GM23248 (cell line): ENCODE measurements at places on chromosomes 6 and 20. TPM values are rescaled to one million over a fixed set of nuclear protein-coding genes. Genes with fewer than 3 reads are reported as not detected.

DNA sequence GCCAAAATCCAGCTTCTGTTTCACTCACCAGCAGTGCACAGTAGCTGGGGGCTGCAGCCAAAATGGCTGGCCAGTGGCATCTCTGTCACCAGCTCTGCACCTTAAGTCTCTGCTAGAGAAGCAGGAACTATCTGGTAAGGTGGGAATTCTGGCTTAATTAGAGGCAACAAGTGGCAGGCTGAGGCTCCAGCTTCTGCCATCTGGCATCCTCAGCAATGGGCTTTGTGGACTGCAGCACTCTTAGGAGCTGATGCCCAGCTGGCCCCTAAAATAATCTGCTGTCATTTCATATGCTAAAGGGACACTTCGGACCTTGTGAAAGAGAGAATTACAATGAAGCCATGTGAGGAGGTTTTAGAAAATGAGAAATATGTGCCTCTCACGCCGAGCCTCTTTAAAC, 4.6 kb upstream of the CLDN20 start:
- DNase-seq: no peak

DNA sequence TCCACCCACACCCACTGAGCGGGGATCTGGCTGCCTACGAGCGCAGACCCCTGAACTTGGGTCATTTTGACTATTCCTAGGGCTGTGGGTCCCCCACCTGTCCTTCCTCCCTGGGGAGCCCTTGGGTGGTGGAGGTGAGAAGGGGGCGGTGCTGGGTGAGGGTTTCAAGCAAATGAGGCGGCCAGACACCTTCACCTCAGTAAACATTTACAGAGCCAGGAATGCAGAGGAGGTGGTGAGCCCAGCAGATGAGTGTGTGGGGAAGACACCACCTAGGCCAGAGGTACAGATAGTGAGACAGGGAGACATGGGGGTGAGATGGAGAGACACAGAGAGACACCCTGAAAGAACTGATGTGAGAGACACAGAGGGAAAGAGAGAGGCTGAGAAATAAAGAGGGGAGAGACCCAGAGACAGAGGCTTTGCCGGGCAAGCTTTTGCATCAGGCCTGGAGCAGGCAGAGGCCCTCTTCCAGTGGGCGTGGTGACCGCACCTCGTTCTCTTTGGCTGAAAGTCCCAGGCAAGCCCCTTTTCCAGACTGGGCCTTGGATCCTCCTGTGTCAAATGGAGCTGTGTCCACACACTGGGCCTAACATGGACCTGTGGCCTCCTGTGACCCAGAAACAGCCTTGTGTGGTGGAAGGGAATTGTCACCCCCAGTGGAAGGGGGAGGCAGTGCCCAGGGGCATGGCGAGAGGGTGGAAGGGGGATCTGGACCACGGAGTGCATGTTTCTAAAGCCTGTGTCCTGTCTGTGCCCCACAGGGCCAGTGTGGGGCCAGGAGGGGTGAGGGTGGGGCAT, 29.7 kb downstream of the CEBPB start:
- DNase-seq: no peak

DNA sequence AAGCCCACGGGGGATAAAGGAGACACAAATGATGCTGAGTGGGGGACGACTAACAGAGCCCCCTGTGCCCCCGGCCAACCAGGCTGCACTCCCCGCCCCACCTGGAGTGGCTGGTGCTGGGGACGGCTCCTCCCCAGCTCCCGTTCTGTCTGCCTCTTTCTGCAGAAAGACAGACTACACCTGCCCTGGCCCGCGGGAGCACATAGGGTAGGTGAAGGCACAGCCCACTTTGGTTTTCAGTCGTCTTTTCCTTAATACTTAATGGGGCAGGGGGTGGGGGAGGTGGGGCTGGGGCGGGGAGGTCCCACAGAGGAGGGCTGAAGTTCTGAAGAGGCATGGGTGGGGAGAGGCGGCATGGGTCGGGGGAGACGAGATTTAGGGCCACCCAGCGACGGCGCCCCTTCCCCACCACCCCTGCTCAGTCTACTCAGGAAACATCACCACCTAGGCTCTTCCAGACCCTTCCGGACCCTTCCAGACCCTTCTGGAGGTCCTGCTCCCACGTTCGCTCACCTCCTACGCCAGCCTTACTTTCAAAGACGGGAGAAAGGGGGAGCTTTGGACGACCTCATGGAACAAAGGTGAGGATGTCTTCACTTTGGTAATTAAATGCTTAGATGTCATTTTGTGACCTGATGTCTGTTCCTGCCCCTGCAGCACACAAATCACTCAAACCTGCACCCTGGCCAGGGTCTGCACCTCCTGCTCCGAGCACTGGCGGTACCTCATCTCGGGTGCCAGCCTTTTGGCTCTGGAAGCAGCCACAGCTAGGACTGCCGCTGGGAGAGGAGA, 21.2 kb upstream of the FRMD1 start:
- no peak for DNase-seq

The MAS1 gene
- not detected in 2 replicates for total RNA-seq

The SDC4 gene
- total RNA-seq: 368 and 410 TPM in 2 replicates
